ENCODE measurements at places on chromosomes 7 and 10. TPM values are rescaled to one million over a fixed set of nuclear protein-coding genes. Genes with fewer than 3 reads are reported as not detected.

DNA sequence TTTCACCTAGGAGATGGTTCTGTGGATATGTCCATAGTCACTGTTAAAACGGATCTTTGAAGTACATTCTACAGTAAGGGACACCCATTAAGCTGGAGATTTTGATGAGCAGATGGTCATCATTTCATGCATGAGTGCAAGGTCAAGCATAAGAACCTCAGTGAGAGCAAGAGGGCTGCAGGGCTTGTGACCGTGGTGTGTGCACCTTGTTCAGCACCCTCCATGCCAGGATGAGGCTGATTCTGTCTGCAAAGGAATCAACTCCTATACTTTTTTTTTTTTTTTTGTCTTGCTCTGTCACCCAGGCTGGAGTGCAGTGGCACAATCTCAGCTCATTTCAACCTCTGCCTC is 17.6 kb downstream of the PDSS1 start:
- DNase-seq: no peak

Gene ABCC2
- polyA plus RNA-seq: 5.6 TPM

GRCh38 chr7:468681-469562 is 50.7 kb downstream of the PDGFA start:
- DNase-seq: no peak

DNA sequence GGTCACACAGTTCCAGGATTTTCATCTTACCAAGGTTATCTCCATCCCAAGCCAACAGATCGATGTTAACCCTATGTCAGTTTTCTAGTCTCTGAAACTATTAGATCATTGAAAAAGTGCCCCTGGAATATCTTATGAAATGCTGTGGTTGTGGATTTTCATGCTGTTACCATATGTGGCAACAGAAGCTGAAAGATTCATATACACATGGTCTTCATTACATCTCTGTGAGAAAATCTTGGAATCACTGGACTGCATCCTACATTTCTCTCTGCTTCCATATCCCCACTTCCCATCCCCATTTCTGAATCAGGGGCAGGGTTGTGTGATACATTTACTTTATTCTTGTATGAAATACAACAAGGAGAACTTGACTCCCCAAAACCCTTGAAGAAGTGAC is 146.1 kb downstream of the SLC16A9 start:
- DNase-seq: no peak

Gene ZNF273
- 3.4 TPM for polyA plus RNA-seq
